ENCODE measurements at places on chromosomes 16 and 17.

DNA sequence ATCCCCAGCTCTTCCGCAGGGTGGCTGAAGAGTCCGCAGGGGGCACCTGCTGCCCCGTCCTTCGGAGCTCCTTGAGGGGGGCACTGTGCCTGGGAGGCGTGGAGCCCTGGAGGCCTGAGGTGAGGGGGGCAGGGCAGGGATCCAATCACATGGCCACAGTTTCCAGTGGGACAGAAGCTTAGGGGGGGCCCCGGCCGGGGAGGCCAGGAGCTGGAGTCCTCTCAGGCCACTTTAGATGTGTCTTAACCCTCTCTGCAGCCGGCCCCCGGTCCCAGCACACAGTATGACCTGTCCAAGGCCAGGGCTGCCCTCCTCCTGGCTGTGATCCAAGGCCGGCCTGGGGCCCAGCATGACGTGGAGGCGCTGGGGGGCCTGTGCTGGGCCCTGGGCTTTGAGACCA, 10.8 kb downstream of the ZNF213 start:
- DNase-seq = no peak

GRCh38 chr17:69533481-69534234, 119.2 kb downstream of the MAP2K6 start:
- DNase-seq = no peak

GRCh38 chr16:5215901-5216300, 118.3 kb upstream of the EEF2KMT start:
- DNase-seq = no peak

DNA sequence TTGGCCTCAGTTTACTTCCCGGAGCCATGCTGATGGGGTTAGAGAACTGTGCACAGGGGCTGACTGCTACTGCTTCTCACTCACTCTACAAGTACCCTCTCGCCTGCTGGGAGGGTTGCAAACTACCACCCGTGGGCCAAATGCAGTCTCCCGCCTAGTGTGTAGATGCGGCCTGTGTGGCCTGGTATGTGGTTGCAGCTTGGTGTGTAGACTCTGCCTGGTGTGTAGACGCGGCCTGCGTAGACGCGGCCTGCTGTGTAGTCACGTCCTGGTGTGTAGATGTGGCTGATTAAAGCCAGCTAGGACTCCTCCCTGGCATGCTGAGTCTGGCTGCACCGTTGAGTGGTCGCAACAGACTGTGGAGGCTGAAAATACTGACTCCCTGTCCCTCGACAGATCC, 7.3 kb downstream of the CANT1 start:
- no peak for DNase-seq

DNA sequence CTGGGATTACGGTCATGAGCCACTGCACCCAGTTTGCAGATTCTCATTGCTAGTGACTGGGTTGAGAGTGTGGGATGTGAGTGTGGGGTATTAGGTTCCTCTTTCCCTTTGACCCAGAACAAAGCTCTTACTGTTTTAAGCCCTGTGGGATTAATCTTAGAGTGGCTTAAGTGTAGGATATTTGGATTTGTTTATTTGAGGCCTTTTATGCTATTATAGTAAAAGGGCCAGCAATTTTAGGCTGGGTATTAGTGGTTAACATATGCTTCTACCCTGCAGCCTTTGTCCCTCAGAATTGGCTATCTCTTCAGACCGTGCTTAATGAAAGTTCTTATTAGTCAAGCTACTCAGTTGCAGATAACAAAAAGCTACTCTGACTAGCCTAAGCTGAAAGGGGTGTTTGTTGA, 3.2 kb downstream of the SGF29 start:
- no peak for DNase-seq

GRCh38 chr17:67629971-67630320, 87.8 kb upstream of the NOL11 start:
- no peak for DNase-seq

DNA sequence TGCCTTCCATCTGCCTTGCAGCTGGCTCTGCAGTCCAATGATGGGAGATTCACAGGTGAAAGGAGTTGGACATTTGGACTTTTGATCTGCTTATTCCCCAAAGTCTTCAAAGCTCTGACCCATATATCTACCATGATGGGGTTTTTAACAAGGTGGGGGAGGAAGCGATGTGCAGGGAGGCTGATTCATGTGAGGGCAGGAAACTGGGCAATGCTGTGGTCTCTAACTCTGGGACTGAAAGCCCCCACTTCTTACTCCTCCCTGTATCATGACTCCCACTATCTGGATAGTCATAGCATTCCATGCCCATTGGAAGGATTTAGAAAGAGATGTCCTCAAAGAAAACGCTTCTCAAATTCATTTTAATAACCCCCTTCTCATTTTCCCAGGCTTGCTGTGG, 16.3 kb downstream of the HOXB1 start:
- no peak for DNase-seq

DNA sequence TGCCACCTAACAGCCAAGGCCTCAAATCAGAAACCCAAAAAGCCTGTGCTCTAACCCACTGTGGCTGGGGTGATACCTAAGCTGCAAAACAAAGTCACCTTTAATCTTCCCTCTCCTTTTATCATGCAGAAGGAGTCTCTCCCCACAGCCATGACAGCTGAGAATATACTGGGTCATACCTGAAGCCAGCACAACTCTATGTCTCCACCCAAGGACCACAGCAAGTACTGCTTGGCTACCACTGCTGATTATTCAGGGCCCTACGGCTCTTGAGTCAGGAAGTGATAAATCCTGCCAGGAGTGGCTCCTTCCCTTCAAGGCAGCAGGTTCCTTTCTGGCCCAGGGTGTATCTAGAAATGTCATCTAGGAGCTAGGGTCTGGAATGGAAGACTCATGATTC, 151.5 kb upstream of the TOM1L1 start:
- no peak for DNase-seq

- DNase-seq = no peak
Measured at GRCh38 chr16:20259541-20259940, 67.8 kb downstream of the GP2 start.

DNA sequence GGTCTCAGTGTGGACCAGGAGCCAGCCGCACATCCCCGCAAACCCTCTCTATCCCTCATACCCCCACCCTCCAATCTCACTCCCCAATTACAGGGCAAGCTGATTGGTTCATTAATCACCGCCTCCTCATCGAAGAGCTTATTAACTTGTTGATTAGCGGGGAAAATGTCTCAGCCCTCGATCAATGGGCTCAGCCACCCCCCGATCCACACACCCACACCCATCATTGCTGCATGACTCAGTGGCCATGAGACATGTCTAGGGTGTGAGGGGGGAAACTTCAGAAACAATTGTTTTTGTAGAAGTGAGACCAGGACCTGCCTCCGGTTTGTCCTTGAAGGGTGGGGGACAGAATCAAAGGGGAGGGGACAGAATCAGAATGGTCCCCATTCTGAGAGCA, 2.5 kb upstream of the PYY start:
- no peak for DNase-seq

DNA sequence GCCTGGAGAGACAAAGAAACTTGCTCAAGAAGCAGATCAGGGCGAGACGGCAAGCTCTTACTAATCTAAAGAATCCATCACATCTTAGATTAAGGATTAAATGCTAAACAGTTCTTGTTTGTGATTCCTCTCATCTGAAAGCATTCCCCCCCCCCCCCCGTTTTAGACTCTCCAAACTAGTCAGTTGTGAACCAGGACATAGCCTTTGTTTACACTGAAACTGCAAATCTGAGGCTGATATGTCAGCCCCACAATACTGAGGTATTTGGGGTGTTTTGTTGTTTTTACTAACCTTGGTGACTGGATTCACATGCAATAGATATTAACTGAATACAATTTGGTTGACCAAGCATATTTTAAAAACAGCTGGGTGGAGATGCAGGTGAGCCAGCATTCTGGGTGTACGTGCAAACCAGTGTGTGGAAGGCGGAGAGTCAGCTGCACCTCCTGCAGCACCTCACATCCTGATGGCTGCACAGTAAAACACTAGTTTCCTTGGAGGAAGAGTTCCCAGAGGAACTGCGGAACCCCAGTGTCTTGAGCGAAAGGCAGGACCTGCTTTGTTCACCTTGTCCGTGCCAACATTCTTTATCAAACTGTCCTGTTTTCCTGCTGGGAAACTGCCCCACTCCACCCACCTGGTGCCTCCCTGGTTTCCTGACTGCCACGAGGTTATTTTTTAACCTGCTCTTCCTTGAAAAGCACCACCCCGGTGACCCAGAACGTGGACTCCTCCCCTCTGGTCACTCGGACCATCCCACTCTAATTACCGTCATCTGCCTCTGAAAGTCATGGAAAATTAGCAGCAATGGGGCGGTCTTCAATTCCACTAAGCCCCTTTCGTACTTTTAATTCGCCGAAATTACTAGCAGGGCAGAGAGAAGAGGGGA, 1.2 kb upstream of the YPEL2 start:
- DNase-seq = no peak

GRCh38 chr16:87691686-87692079, 74.1 kb downstream of the KLHDC4 start:
- DNase-seq = no peak

GRCh38 chr17:7632492-7632894, 2.6 kb downstream of the SHBG start:
- peak; percentile 37 for DNase-seq

DNA sequence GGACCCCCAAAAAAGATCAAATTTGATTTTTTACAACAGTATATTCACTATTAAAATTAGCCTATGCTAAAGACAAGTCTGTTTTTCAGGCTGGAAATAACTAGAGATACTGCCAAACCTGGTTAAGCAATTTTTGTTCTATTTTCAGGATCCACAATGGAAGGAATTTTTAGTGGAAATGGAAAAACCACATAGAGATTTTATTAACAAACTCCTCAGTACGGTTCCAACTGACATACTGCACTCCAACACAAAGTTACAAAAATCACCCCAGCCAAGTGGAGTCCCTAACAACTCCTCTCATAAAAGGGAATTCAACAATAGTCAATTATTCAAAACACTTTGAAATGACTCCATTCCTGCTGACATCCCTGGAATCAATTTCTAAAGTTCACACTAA, 101.6 kb upstream of the TOB1 start:
- DNase-seq = no peak

- no peak for DNase-seq
Measured at GRCh38 chr16:72818236-72818845, 229.6 kb downstream of the ZFHX3 start.

DNA sequence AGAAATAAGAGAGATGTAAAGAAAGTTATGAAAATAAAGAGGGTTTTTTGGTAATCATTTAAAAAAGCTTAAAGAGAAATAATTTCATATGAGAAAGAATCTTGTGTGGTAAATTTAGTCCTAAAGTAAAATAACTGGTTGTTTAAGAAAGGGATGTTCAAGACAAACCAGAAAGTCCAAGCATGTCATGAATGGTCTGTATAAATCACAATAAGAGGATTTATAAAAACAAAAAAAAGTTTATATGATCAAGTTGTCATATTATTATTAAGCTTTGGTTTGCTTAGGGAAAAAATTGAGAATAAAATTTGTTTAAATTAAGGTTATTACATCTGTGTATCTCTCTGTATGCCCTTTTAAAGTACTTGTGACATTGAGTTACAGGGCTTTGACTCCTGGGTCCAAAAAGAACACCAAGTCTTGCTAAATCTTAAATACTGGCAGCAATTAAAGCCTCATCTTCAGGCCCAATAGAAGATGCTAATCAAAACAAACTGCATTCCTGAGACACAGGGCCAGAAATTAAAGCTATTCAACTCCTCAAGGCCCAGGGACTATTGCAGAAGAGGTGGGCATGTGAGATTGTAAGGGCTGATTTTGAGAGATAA, 15.6 kb upstream of the TRIM25 start:
- DNase-seq = no peak

- DNase-seq = no peak
Measured at GRCh38 chr17:39705786-39706348, 6.0 kb downstream of the ERBB2 start.

GRCh38 chr17:75155191-75155601, 884 bp upstream of the JPT1 start:
- no peak for DNase-seq

All from activated CD4-positive, alpha-beta T cell treated with anti-CD3 and anti-CD28 coated beads, Interleukin-2, amount 50 U/mL, for 48 hours (primary cell).